ENCODE measurements at places on chromosomes 7 and 10.
A peak's percentile ranks its signal among the peaks of the same experiment; 100 is the strongest.

- DNase-seq = peak; percentile 34
Observed at GRCh38 chr10:96263176-96263575, 8.2 kb downstream of the BLNK start.

DNA sequence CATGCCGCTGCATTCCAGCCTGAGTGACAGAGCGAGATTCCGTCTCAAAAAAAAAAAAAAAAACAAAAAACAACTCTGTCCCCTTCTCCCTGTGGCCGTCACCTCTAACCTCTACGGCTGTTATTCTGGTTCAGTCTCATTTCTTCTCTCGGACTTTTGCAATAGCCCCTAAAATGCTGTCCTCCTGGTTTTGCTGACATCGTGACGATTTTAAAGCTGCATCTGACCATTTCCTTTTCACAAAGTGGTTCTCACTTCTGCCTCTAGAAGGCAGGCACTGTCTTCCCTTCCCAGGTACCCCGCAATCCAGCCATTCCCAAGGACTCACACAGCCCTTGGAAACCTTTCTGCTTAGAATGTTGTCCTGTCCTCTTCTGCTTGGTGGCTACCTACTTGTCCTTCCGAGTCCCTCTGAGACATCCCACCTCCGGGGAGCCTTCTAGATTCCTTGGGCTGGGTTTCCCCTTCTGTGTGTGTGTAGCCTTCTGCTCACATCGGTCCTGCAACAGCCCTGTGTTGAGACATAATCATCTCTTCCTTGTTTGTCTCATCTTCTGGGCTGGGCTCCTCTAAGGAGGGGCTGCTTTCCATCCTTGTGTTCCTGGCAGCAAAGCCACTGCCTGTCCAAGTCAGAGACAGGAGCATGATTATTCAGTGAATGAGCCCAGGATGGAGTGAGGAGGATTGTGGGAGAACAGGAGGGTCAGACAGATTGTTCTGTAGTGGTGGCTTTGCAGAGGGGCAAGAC, 83.1 kb downstream of the GRK5 start:
- DNase-seq = no peak

- DNase-seq = no peak
Observed at GRCh38 chr10:80160361-80161320, 28.1 kb downstream of the PLAC9 start.

DNA sequence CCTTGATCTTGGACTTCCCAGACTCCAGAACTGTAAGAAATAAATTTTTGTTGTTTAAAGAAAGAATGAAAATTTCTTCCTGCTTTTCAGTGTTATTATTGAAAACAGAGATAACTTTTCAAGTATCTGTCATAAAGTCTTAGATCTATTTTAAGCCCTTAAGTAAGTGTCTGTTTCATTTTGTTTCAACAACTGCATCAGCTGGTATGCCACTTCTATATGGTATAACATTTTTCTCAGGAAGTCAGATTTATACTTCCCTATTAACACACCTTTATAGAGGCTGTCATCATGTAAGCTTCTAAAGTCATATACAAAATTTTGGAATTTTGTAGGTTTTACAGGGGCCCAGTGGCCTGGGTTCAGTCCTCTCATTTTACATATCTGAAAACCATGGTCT, 24.4 kb downstream of the RALA start:
- DNase-seq = no peak

- no peak for DNase-seq
Observed at GRCh38 chr7:155405399-155406318, 52.3 kb upstream of the EN2 start.

GRCh38 chr7:47792521-47793121, 155.6 kb downstream of the PKD1L1 start:
- DNase-seq = no peak

- DNase-seq = no peak
Observed at GRCh38 chr10:70491614-70492013, 13.0 kb downstream of the PALD1 start.

- DNase-seq = peak; percentile 82
Observed at GRCh38 chr10:50624866-50625501, 1.2 kb upstream of the SGMS1 start.

DNA sequence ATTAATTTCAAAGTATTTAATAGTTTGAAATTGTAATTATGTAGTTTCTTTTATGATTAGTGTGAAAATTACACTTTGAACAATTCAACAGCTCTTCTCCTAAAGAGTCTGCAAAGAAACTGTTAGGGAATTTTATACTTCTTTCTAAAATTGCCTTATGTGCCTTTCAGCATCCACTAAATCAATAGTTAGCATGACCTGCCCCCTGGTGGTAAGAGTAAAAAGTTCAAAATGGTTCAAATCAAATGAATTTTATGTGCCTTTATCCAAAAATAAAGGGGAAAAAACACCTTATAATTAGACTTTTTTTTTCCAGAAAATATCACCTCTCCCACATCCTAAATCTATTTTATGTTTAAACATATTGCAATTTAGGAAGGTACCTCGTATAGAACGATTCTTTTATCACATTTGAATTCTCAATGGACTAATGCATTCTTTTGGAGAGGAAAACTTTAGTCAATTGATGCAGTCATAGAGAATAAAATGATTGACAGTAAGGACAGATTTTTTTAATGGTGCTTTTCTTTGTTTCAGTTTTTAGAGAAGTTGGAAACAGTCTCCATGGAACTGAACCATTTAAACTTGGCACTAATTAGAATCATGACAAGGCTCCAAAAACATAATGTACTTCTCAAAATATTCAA, 163.7 kb downstream of the SEMA3D start:
- no peak for DNase-seq

DNA sequence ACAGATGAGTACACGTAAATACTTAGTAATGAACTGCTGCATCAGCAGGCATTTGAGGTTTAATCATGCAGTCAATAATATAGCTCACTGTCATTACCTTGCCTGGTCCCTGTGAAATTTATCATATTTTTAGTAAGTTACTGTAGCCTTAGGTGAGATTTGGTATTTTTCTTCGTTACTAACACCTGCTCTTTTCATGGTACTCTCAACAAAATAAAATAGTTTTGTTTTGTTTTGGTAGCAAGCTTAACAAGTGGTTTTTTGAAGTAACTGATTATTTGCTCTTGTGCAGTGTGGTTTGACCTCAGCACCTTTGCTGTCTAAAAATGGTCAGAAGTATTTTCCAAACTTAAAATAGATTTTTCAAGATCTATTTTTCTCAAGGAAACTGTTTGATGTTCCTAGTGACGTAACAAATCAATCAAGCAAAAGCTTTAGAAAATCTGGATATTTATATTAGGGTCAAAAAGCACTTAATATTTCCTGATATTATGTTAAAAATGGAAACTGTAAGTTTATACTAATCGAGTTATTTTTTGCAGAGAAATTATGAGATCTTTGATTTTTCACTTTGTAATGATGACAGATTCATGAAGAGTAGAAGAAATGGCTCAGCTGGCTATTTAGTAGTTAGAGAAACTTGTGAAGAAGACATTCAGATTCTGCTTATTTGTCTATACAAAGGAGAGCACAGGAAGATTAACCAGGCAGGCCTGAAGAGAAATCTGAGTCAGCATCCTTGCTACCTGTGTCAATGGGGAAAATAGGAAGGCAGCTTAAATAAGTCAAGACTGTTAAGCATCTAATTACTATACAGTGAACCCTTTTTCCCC, 21.0 kb upstream of the RPA3 start:
- no peak for DNase-seq

GRCh38 chr7:146359176-146359575, 242.6 kb downstream of the CNTNAP2 start:
- no peak for DNase-seq

DNA sequence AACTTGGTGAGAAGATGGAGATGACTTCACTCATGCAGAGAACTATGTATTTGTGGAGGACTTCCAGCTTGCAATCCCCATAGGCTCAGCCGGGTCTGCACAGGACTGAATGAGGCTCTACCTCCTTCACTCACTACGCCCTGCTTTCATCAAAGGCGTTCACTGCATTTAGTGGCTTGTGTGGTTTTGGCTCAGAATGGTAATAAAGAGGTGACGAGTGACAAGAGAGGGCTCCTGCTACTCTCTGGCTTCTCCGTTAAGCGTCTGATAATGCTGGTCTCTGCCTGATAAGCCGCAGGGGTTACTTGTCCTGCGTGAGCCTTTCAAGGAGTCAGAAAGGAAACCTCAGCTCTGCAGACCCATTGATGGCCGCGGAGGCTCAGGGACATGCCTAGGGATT, 343.4 kb downstream of the PRPF18 start:
- DNase-seq = peak; percentile 50

- peak; percentile 78 for DNase-seq
Observed at GRCh38 chr7:79820387-79820786, 314.2 kb upstream of the GNAI1 start.

GRCh38 chr10:47025253-47025539, 114.0 kb downstream of the PTPN20 start:
- DNase-seq = peak; percentile 21

DNA sequence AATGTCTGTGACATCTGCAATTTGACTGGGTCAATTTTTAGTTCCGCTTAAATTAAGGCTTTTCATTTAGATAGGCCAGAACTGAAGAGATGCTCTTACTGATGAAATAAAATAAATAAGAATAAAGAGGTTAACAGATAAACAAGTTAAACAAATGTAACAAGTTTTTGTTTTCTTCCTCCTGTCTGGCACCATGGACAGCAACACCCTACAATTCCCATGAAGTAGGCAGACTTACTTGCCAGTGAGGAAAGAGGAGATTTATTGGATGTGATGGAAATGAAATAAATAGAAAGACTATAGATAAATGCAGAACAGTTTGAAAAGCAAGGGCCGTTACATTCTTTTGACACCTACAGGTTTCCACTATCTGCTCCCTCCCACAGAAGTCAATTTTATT, 118.5 kb downstream of the AMPH start:
- DNase-seq = no peak

GRCh38 chr10:128614802-128615553, 488.8 kb upstream of the MKI67 start:
- DNase-seq = peak; percentile 80

DNA sequence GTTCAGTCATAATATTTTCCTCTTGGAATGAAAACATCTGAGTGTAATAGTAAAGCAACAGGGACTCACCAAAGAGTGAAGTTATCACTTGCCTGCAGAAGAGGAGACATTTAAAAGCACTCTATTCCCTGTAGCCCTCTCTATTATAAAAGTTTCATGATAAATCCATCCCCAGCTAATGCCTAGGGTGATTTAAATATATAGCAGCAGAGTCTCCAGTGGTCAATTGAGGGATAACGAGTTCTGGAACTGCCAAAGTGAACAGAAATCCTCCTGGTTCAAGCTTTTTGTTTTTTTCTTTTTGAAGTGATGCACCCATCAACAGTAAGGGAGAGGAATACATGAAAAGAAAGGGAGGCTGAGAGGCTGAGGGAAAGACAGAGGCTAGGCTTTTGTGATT, 87.3 kb downstream of the EVX1 start:
- DNase-seq = no peak

DNA sequence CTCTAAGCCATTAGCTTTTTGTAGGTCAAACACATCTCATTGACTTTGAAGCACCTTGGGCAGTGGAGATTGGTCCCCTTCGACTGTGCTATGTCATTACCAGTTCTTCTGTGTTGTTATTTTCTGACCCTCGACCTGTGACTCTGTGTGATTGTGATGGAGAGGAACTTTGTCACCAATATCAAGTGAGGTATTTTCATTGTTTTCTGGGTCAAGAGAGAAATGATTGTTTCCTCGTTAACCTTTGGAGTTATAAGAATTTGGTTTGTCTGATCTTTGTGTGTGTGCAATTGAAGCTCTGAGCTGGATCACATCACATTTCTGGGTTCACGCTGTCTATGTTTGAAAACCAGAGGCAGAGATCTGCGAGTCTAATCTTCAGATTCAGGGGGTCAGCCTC, 432.2 kb upstream of the KLF6 start:
- DNase-seq = no peak

DNA sequence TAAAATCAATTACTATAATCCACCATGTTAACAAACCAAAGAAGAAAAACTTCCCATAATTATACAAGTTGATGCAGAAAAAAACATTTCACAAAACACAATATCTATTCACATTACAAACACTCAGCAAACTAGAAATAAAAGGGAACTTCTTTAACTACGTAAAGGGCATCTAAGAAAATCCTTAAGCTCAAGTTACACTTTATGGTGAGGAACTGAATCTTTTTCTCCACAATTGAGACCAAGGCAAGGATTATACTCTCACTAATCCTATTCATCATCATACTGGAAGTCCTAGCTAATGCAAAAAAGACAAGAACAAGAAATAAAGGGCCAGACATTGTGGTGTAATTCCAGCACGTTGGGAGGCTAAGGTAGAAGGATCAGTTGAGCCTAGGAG, 159.9 kb downstream of the ZNF365 start:
- no peak for DNase-seq

GRCh38 chr10:6120691-6121090, 31.9 kb downstream of the RBM17 start:
- no peak for DNase-seq

- DNase-seq = no peak
Observed at GRCh38 chr10:130404476-130405055, 268.4 kb downstream of the GLRX3 start.

DNA sequence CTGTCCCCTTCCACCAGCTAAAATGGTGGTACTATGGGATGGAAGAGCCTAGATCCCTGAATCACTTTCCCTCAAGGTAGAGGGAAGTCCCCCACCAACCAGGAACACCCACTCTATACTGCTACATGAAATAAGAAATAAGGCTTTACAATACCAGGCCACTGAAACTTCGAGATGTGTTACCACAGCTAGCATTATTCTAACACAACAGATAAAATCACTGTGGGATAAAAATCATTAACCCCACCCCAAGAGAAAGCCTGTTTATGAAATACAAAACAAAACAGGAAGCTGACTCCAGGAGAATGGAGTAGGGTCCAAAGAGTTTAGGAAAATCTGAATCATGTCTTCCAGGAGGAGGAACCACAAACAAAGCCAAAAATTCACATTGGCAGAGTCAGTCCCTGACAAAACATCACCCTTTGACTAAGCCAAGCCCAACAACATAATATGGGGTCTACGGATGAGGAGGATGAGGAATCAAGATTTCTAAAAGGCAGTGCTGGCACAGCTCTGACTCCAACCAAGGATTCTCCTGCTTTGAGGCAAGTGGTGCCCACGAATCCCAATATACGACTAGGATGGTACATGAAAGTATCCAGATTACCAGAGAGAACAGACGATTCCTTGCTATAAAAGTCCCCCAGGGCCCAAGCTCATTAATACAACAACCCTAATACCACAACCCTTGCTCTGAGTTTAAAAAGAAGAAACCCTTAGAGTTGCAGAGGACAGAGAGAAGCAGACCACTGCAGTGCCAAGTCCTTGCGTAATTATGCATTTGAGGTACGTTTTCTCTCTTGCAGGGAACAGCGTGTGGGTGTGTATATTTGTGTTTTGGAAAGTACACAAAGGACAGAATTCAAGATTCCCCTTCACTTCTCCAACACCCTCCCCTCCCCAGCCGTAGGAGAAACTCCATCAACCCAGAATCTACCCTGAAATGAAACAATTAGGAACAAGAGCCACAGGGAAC, 23.7 kb downstream of the XPNPEP1 start:
- DNase-seq = no peak

- no peak for DNase-seq
Observed at GRCh38 chr7:81469153-81469868, 300.5 kb downstream of the HGF start.
